ENCODE measurements at places on chromosomes 11 and 22. TPM values are rescaled to one million over a fixed set of nuclear protein-coding genes. Genes with fewer than 3 reads are reported as not detected.

GRCh38 chr11:87437844-87438223 is 400.1 kb downstream of the TMEM135 start:
- no peak for DNase-seq

DNA sequence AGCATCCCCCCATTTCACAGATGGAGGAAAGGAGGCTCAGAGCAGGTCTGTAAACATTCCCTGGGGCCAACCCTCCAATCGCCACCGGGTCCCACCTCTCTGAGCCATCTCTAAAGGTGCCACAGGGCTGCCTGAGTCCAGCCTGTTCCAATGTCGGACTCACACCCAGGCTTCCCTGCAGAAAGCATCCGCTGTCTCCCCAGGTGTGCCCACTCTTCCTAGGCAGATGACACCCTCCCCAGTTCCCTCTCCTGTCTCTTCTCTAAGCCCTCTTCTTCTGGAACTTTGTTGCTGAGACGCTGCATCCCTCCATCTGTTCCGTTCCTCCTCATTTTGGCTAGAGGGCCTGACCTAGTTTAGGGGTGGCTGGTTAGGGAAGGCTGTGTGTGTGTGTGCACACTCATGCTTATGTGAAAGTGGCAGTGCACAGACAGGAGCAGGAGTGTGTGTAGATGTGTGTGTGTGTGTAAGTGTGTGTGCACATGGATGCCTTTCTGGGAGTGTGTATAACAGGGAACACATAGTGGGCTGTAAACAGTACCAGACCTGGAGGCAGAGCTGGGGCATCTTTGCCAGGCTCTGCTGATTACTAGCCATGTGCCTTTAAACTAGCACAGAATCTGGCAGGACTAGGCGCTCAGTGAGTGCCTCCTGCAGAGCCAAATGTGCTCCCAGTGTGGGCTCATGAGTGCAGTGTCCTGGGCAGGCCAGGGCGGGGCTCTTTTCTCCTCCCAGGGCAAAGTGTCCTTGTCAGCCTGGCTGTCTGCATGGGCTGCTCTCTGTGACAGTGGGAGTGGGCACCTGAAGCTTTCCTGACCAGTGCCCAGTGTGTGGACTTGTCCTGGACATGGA is 77.3 kb upstream of the NECTIN1 start:
- DNase-seq, result no peak

DNA sequence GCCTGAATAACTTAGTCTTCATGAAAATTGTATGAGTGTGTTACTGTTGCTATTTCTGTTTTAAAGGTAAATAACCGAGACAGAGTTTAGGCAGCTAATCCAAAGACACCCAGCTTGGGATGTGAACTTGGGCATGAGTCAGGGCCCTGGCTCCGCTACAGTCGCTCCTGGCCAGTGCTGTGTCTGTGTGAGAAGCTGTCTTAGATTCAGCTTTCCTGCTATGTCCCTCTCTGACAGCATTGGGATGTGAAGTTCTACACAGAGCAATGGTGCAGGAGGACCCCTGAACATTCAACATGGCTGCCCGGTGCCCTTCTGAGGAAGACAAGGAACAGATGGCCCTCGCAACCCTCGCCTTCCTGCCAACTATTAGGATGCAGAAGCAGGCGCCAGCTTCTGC is 49.4 kb downstream of the GALNT18 start:
- peak; percentile 27 for DNase-seq

Gene KCNA4
- not detected for polyA plus RNA-seq

GRCh38 chr22:49310354-49310753 is 517.3 kb downstream of the BRD1 start:
- no peak for DNase-seq

Gene NTM
- 28.3 TPM for polyA plus RNA-seq

DNA sequence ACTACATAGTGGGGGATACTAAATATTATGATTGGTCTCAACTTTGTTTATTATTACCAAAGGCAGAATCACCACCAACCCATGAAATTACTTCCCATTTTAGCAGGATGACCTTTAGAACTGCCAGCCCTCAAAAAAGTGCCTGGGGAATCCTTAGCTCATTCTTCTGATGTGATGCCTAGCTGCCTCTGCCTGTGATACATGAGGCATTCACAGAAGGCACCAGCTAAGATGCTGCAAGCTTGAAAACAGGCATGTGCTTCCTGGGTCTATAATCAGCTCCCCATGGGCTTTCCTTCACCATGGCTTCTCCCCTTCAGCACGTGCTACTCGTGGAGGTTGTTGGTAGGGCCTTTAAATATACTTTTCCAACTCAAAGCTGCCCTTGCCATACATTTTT is 50.4 kb upstream of the ARHGAP20 start:
- no peak for DNase-seq

GRCh38 chr11:79054636-79055035 is 386.2 kb downstream of the TENM4 start:
- DNase-seq, result peak; percentile 37

Gene CTSF
- polyA plus RNA-seq, result 28.1 TPM

GRCh38 chr11:16818284-16818683 is 79.8 kb downstream of the C11orf58 start:
- no peak for DNase-seq

- DNase-seq, result no peak
Measured at GRCh38 chr11:65633390-65634108, 4.4 kb upstream of the SIPA1 start.

DNA sequence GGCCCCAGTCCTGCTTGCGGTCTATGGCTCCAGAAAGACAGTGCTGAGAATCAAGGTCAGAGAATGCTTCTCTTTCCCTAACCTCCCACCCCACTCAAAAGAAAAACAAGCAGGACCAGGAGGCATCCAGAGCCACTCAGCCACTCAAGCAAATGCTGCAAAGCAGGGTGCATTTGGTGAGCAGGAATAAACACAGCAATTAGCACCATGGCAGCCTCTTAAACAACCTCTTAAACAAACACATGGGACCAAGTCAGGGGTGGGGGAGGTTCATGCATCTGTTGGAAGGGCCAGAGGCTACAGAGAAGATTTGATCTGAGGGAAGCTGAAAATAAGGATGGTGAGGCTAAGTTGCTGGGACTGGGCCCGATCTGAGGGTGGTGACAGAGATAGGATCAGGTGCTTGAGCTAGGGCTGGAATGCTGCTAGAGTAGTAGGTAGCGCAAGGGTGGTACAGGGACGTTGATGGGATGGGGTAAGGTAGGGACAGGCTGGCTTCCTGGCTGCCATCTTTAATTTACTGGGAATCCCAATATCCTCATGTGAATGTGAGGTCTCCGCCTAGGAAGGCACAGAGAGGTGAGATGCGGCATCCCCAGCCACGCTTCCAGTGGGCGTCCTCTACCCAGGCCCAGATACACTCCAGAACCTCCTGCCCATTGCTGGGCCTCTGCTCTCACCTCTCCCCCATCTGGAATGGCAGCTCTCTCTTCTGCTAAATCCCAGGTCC is 26.6 kb upstream of the LMO1 start:
- DNase-seq, result no peak

DNA sequence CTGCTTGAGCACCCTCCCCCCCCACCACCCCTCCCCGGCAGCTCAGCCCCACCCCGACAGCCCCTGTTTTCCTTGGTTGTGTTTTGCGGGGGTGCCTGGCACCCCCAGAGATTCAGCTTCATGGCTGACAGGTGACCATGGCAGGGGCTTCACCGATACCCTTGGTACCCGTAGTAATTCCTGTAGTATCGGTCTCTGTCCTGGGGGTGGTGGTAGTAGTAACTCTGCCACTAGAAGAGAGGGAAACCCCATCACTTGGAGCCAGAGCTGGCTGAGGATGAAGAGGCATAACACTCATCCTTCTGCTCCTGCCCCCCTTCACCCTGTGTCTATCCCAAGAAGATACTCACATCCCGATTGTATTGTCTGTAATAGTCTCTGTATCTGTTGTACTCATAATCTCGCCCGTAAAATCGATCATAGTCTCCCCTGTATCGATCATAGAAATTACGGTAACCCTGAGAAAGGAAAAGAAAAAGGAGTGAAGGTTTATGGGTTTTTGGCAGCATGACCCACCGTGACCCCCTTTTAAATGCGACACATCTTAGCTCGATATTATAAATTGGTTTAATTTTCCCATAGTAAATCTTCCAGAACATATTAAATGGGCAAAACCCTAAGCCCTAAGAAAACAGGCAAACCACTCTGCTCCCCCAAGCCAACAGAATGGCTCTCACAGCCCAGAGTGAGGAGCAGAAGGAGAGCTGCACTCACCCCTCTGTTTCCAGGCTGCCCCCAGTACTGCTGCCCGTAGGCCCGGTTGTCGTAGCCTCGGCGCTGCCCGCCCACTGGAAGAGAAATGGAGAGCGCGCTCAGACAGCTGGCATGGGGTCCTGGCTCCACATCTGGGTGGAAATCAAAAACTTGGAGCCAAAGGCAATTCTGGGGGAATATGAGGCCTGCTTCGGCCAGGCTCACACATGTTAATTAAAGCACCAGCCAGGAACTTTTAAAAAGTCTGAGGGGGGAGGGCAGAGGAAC is 8.0 kb downstream of the GNG3 start:
- DNase-seq, result no peak

All from AG04450 (cell line).